ENCODE measurements at places on chromosomes 1 and 21. TPM values are rescaled to one million over a fixed set of nuclear protein-coding genes. Genes with fewer than 3 reads are reported as not detected.

DNA sequence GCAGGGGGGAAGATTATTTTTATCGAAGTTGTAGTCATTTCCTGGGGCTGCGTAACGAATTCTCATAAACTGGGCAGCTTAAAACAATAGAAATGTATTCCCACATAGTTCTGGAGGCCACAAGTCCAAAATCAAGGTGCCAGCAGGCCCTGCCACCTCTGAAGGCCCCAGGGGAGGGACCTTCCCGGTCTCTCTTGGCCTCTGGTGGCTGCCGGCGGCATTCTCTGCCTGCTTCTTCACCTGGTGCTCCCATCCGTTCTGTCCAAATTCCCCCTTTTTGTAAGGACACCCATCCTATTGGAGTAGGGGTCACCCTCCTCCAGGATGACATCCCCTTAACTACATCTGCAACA, 92.8 kb downstream of the PDE9A start:
- DNase-seq = no peak

PYHIN1 gene
- not detected for total RNA-seq

DNA sequence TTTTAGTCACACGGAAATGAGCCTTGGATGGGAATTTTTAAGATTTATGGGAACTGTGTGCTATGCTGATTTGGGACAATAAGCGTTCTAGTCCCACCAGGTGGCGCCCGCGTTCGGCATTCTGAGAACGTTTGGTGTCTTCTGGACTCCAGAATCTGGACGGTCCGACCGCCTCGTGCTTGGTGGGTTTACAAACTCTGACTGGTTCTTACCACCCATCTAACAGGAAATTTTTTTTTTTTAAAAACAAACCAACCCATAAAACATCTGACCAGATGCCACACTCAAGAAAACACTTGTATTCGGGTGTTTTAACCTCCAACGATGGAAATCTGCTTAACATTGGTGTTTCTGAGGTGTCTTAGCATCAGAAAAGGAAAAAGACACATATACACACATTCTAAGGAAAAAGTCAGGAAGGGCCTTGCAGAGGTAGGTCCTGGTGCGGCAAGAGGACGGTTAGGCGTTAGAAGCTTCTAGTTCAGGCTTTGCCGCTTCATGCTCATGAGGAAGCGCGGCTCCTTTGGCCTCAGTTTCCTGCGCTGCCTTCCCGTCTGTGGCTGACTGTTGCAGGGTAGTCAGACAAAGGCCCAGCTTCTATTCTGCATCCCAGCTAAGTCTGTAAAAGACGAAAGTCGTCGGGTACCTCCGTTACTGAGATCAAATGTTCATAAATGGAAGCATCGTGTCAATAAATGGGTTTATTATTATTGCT, 814 bp upstream of the DYRK3 start:
- peak; percentile 90 for DNase-seq

DNA sequence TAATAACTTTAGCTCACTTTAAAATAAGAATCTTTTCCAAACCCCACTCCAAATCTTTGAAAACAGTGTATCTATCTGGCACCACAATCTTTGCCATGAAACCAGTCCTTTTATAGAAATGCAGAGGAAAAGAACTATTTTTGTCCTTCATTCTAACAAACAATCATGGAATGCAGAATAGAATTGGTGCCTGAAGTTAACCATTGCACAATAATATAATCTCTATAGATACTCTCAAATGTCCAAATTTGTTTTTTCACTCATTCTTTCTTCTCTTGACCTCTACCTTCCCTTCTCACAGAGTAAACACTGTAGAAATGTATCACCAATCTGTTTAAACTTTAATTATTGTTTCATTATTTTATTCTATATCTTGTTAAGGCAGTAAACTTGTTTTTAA, 34.8 kb downstream of the TTLL7 start:
- DNase-seq = no peak

MCOLN2 gene
- total RNA-seq = 2.8 TPM

GRCh38 chr21:21624674-21625073, 626.5 kb downstream of the NCAM2 start:
- no peak for DNase-seq

GRCh38 chr1:14924455-14925331, 228.9 kb upstream of the TMEM51 start:
- peak; percentile 50 for DNase-seq

DNA sequence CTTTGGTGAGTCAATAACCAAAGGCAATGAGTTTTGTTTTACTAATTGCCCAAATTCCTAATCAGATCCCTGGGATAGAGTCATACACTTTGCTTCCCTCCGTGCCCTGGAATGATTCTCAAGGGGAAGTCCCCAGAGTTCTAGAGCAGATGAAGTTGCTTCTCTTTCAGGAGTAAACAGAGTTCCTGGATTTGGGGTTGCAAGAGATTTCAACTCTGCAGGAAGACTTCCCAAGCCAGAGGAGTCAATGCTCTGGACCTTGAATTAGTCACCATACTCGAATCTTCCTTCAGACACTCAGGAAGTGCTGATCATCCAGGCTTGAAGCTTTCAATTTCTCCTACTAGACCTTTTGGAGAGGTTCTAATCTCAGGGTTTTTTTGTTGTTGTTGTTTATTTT, 39.6 kb downstream of the FCER1A start:
- no peak for DNase-seq

STUM gene
- not detected for total RNA-seq

- DNase-seq = peak; percentile 83
Observed at GRCh38 chr1:26530895-26531598, 1.5 kb downstream of the RPS6KA1 start.

PSEN2 gene
- 25.1 TPM for total RNA-seq

DNA sequence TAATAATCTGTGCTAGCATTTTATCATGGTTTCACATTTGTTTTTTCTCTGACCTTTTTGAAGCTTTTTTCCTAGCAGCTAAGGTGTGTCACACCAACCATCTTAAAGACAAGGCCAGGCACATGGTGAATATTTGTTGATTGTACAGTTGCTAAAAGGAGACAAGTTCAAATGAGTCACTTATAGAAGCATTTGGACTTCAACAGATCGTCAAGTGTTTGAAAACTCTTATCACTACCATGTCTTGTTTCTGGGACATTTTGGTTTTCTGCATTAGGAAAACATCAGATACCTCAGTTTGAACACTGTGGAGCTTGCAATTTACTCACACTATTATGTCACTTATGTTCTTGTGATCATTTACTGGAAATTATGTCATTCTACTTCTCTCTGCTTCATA, 407.3 kb downstream of the USP25 start:
- no peak for DNase-seq

GRCh38 chr1:206581571-206581981, 30.7 kb downstream of the EIF2D start:
- no peak for DNase-seq

GJA5 gene
- total RNA-seq = not detected

DNA sequence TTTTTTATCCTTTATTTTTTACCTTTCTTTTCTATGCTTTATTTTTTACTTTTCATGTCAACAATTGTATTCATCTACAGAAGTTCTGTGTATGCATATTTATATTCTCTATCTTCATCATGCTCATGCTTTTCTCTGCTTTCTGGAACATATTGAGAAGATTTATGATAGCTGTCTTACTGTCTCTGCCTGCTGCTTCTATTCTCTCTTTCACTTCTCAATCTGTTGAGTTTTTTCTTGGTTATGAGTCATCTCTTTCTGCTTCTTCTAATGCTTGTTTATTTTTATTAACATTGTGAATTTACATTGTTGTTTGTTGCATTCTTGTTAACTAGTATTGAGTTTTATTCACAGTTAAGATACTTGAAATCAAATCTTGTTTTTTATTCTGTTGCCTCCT, 22.6 kb downstream of the F5 start:
- DNase-seq = no peak

DNA sequence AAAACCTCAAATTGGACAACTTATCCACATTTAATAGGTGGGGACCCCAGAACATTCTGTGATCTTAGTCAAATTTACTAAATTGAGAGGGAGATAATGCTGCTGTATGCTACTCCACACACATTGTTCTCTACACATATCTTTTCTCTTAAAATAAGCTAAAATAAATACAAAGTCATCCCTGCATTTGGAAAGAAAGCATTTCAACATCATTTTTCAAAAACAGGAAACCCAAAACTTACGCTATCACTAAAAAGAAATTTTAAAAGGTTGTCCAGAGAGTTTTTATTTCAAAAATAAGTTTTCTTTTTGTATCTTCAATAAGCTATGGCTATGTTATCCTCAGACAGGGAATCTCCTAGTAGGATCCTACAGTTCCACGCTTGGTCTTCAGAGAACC, 19.5 kb upstream of the OR6N2 start:
- no peak for DNase-seq

DNA sequence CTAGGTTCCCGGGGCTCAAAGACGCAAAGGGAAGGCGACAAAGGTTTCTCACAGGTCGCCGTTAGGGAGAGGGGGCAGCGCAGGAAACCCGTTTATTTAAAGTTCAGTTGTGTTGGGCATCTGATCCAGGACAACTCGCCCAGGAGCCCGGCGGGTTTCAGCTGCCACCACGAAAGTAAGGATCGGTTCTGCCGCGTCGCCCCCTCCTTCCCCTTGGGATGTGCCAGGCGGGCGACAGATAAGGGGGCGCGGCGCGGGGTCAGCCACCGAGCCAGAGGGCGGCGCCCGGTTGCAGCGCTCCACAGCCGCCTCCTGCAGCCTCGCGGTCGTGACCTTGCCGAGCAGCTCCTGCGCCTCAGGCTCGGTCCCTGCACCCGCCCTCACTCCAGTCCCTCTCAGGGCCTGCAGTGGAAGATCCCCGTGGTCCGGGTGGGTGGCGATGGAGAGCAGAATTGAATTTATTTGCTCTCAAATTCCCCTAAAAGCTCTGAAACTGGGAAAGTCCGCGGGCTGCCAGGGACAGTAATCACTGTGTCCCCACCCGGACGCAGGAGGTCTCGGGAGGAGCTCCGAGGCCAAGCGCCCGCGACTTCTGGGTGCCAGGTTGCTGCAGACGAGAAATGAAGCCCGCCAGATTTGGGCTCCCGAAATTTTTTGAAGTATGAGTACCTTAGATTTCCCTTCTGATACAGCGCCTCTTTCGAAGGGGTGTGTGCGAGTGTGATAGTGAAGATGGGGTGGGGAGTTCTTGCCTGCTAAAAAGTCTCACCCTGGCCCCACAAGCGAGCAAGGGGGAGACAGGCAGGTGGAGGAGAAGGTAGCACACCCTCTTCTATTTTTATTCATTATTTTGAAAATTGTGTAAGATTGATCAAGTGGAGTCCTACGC, 28.4 kb upstream of the NFIA start:
- no peak for DNase-seq

- peak; percentile 75 for DNase-seq
Observed at GRCh38 chr1:23369335-23370013, at the start of gene ZNF436. Gene ZNF436, minus strand, starts transcription at chr1:23369836. Its CDS starts 1,831 bp downstream, at chr1:23368005.

- no peak for DNase-seq
Observed at GRCh38 chr21:40067751-40068150, 200.5 kb downstream of the PCP4 start.

ISG15 gene
- total RNA-seq = 98.4 TPM

FBLIM1 gene
- 17.5 TPM for total RNA-seq

RGL1 gene
- total RNA-seq = 4.9 TPM

- DNase-seq = no peak
Observed at GRCh38 chr1:168876830-168877229, 147.8 kb upstream of the DPT start.

GRCh38 chr1:69898403-69898947, 306.9 kb downstream of the LRRC40 start:
- DNase-seq = no peak

DNA sequence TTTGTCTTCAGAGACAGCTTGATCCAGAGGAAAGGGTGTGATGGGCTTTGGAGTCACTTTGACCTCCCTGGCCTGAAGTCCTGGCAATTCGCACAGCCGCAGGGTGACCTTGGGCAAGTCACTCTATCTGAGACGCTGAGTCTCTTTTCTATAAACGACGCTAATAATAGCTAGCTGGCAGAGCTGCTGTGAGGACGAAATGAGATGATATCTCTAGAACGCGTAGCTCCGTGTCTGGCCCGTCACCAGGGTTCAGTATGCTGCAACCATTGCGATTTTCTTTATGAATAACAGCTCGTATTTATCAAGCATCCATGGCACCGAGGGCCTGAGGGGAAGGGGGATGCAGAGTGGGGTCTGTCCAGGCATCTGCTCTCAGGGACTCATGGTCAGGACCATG, 58.7 kb downstream of the IGSF21 start:
- no peak for DNase-seq

DNA sequence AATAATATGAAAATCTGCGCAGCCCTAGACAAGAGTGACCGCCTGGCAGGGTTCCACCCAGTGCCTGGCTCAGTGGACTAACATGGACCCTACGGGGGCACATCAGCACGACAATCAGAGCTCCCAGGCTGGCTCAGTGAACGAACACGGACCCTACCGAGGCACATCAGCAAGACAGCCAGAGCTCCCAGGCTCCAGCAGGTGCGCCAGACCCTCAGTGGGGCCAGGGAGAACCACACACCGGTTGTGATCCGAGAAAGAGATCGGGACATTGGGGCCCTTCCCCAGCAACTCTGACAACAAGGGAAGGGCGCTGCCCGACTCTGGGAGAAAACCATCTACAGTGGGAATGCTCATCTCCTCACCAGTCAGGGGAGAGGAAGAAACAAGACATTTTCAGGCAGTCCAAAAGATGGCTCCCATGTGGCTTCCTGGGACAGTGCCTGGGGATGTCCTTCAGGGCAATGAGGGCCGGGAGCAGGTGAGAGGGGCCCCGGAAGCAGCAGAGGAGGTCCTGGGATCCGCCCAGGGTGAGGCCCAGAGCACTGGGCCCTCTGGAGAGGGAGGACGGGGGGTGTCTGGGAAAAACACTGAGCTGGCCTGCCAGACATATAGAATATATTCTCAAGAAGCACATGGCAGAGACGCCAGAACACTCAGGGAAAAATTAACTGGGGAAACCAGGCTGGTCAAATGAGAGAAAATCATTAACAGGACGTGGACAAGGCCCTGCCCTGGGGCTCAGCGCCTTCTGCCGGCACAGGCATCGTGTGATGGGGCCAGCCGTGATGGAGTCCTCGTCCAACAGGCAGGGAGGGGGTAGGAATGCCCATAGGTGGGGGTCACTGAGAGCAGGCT, 4.8 kb downstream of the ARHGEF16 start:
- DNase-seq = no peak

DNA sequence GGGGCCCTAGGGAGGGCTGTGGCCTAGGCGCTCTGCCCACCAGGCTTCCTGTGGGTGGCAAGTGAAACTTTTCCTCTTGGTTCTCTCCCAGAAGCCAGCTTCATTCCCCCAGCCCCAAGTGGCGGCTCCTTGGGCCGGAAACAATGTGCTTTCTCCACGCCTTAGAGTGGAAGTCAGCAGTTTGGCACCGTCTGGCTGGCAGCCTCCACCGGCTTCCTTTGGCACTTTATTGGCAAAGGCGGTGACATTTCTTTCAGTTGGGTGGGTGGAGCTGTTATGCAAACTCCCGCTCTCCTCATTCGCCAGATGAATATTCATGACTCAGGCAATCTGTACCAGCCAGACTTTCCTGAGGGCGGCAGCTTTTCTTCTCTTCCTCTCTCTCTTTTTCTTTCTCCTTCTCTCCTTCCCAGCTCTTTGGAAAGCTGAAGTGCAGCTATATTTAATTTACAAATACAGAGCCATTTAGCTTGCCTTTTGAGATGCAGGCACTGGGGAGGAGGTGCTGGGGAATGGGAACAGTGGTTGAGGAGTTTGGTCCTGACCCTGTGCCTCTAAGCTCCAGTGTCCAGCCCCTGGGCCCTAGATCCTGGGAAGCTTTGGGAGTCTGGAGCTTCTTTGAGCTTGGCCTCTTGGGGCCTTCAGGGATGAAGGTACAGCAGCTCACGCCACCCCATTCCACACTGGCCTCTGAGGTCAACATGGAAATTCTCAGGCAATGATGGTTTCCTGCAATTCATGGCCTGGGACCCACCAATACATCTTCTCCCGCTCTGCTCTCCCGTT, 67.8 kb upstream of the POU3F1 start:
- peak; percentile 92 for DNase-seq

- no peak for DNase-seq
Observed at GRCh38 chr1:154951901-154952657, 3.8 kb downstream of the PBXIP1 start.

ADGRL4 gene
- total RNA-seq = 0.49 TPM
